ENCODE measurements at places on chromosomes 7 and 10.

DNA sequence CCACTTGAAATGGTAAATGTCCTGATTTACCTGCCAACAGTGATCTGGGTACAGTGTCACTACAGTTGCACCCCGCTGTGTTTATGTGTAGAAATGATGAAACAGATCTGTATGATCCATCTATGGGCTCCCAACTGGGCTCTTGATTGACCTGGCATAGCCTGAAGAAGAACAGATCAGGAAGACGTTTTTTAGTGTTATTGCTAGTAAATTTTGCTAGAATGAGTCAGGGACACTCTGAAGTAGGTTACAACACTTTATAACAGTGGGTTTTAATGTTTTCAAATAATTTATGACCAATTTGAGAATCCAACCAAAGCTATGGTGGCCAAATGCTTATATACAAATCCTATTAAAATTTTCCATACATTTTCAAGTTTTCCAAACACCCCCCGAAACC lies 110.3 kb downstream of the DKK1 start:
- no peak for DNase-seq

DNA sequence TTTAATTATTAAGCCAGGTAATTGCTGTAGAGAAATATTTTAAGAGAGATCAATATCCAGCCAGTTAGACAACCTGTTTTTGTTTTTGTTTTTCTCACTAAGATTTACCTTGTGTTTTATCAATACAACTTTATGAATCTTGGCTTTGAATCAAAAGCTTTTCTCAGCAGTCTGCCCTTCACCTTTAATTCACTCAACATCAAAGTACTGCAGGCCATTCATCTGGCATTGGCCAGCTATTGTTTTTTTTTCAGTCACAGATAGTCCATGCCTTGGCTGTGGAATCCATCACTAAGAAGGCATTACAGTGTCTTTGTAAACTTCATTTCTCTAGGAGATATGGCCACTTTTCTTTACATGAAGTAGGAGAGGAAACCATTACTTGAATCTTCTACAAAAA lies 20.2 kb downstream of the SGCE start:
- DNase-seq, result no peak

DNA sequence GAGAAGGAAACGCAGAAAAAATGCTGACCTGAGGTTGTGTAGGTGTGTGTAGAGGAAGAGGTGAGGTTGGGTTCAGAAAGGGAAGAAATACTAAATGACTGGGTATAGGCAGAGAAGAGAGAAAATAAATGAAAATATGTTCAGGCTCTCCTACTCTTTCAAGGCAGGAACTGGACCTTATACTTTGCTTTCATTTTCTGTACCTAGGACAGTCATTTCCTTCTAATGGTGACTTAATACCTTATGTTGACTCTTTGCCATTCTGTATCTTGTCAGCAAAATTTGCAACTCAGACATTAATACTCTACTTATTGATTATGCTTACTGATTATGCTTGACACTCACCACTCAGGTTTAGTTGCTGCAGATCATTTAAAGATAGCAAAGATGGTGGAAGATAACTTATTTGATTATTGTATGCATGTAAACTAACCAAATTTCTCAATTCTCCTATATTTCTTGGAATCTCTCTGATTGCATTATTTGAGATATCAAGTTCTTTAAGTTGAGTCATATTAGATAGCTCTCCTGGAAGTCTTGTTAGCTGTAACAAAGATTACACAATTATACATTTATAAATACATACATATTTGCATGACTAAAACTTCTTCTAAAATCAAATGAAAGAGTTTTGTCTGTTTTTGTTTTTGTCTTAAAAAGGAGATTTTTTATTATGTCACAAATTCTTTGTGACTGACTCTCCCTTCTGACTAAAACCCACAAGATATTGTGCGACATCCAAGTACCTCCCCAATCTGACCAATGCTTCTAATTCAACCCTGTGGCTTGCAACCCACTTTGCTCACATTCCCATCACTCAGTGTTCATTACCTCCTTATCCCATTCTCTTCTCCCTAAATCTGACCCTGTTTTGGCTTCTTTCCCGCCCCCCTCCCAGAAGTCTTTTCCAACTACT lies 20.0 kb downstream of the LRRD1 start:
- no peak for DNase-seq

- no peak for DNase-seq
These were observed 10.8 kb upstream of the GALNT11 start for GRCh38 chr7:152014722-152015121.

- no peak for DNase-seq
These were observed 83.5 kb upstream of the CUX1 start for GRCh38 chr7:101733713-101734475.

GRCh38 chr10:69574571-69574978 lies 1.4 kb upstream of the NEUROG3 start:
- DNase-seq, result no peak

DNA sequence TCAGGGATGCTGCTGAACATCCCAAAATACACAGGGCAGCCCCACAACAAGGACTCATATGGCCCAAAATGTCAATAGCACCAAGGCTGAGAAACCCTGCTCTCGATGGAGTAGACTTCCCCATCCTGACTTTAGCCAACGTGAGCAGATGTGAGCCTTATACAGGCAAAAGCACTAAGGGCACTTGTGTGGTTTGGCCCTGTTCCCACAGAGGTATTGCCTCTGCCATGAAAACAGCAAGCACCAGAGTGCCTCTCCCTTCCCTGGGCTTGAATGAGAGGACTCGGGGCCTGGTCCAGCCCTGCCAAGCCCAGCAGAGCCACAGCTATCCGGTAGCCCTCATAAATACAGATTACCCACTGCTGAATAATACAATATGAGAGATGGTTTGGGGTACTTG lies 47.5 kb downstream of the ACSM6 start:
- no peak for DNase-seq

DNA sequence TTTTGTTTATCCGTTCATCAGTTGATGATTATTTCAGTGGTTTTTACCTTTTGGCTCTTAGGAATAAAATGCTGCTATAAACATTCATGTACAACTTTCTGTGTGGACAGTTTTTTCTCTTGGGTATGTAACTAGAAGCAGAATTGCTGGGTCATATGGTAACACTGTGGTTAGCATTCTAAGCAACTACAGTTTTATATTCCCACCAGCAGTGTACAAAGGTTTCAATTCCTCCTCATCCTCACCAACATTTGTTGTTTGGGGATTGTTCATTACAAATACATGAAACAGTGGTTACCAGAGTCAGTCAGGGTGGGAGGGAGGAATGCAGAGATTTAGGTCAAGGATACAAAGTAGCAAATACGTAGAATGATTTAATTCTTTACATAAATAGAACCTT lies 97.0 kb downstream of the NPSR1 start:
- no peak for DNase-seq

DNA sequence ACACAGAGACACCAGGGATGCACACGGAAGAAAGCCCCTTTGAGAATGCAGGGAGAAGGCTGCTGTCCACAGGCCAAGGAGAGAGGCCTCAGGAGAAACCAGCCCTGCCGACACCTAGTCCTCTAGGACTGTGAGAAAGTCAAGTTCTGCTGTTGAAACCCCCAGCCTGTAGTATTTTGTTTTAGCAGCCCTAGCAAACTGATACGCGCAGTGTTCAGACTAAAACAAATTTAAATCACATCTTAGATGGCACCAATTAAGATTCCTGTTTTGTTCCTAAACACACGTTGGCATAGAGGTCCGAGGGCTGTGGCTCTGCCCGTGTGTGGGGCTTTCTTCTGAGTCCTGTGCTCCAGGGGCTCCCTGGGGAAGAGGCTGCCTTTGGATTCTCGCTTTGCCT lies 21.7 kb downstream of the LMTK2 start:
- DNase-seq, result no peak

- DNase-seq, result no peak
These were observed 674.3 kb upstream of the ZWINT start for GRCh38 chr10:57035310-57035709.

GRCh38 chr10:81865581-81865980 lies 9.4 kb upstream of the NRG3 start:
- no peak for DNase-seq

DNA sequence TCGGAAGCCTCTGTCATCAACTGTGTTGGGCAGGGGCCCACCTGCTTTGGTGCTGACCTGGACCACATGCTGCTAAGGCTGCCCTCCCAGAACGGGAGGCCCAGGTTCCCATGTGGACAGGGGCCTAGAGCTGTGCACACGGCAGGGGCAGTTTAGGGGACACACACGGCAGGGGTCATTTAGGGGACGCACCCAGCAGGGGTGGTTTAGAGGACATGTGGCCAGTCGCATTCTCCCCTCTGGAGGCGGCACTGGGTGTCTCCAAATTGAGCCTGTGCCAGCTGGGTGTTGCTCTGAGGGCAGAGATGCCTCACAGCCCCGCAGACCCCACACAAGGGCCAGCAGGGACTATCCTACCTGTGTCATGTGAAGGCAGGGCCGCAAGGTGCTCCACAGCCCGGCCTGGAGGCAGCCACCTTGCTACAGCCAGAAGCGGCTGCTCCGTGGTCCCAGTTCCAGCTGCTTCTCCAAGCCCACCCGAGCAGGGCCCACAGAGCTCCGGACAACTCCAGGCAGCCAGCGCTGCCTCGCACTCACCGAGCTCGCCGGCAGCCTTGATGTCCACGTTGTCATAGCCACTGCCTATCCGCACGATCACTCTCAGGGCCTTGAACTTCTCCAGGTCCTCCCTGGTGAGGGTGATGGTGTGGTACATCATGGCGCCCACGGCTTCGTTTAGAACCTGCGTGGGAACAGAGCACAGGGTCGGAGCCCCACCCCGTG lies 60.7 kb downstream of the ZRANB1 start:
- DNase-seq, result no peak

- no peak for DNase-seq
These were observed 16.2 kb downstream of the PKD1L1 start for GRCh38 chr7:47932016-47932415.

Data from Panc1 (cell line).